ENCODE measurements at places on chromosomes 6 and 20.

GRCh38 chr6:150667977-150668716 lies 68.5 kb downstream of the PLEKHG1 start:
- DNase-seq = no peak

DNA sequence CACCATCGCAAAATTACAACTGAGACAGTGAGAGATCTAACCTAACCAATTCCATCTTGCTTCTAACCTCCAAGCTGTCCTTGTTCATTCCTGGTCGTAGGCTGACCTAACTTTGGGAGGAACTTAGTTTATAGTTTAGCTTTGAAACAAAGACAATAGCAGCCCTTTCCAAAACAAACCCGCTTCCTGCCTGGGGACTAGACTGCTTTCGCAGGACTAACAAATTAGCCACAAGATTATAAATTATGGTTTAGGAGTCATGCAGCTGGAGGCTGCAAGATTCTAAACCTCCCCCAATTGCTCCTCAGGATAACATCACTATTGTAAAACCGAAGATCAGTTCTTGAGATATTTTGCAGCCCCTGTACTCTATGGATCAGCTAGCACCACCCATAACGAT lies 63.2 kb downstream of the TRIM27 start:
- no peak for DNase-seq

GRCh38 chr6:25025919-25026301 lies 90.2 kb upstream of the RIPOR2 start:
- DNase-seq = no peak

- DNase-seq = no peak
These were observed 58.2 kb upstream of the TNFAIP3 start for GRCh38 chr6:137808836-137809315.

- no peak for DNase-seq
These were observed 42.3 kb upstream of the ATXN1 start for GRCh38 chr6:16803294-16804200.

GRCh38 chr6:90468080-90468479 lies 118.8 kb downstream of the MAP3K7 start:
- no peak for DNase-seq

GRCh38 chr6:21987501-21987957 lies 309.3 kb downstream of the PRL start:
- no peak for DNase-seq

- DNase-seq = no peak
These were observed 14.7 kb downstream of the KLHL32 start for GRCh38 chr6:96939007-96939805.

DNA sequence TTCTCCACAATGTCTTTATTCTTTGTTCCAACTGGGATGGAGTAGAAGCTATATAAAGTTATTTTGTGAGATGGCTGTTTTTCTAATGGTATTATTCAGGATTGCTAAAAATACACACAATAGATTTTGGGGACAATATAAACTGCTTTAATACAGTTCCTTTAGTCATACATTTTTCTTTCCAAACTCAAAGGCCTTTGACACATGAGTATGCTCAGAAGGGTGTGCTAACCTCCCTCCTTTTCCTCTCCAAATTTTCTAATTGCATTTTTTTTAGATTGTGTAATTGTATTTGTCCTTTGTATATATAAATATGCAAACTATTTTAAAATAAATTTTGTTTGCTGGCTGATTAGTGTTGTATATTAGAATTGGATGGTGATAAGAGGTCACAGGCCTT lies 119.6 kb upstream of the FOXO3 start:
- no peak for DNase-seq

- no peak for DNase-seq
These were observed 85.4 kb downstream of the PLCG1 start for GRCh38 chr20:41222703-41223102.

DNA sequence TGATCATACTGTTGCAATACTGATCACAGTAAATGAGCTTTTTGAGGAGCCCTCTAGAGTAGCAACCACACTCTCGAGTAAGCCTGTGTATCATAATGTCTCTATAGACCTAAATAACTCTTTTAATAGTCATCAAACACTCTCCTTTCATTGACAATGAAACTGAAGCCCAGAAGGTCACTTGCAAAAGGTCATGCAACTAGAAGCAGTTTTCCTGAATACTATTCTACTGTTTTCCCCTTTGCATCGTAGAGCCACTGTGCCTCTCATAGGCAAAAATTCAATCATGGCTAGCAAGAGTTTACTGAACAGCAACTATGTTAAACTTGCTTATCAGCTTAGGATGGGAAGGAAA lies 105.3 kb downstream of the HIVEP2 start:
- no peak for DNase-seq

- no peak for DNase-seq
These were observed 447.3 kb upstream of the GJE1 start for GRCh38 chr6:141685416-141685815.

DNA sequence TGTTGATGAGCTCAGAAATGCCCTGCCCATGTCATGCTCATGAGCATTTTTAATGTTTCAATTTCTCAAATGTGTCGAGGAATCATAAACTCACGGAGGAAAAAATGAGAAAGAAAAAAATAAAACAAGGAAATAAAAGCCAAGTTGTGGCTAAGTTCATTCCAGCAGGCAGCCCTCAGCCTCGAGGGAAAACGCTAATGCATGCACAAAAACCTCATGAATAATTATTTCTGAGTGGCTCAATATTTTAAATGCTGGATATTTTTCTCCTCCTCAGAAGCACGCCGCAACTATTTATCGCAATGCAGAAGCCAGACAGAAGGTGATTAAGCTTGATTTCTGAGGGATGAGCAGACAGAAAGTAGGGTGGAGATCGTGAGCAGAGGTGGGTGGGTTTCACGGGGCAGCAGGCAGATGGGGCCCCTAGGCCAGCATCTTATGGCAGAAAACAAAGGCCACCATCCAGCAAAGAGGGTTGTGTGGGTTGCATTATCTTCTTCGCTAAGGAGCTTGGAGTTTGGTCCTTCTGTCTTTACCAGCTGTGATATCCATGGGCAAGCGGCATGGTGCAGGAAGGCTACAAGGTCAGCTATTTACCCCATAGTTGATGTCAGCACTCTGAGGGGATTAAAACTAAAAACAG lies 151.5 kb upstream of the LRFN2 start:
- DNase-seq = no peak

- no peak for DNase-seq
These were observed 32.5 kb downstream of the MGME1 start for GRCh38 chr20:18001131-18001921.

DNA sequence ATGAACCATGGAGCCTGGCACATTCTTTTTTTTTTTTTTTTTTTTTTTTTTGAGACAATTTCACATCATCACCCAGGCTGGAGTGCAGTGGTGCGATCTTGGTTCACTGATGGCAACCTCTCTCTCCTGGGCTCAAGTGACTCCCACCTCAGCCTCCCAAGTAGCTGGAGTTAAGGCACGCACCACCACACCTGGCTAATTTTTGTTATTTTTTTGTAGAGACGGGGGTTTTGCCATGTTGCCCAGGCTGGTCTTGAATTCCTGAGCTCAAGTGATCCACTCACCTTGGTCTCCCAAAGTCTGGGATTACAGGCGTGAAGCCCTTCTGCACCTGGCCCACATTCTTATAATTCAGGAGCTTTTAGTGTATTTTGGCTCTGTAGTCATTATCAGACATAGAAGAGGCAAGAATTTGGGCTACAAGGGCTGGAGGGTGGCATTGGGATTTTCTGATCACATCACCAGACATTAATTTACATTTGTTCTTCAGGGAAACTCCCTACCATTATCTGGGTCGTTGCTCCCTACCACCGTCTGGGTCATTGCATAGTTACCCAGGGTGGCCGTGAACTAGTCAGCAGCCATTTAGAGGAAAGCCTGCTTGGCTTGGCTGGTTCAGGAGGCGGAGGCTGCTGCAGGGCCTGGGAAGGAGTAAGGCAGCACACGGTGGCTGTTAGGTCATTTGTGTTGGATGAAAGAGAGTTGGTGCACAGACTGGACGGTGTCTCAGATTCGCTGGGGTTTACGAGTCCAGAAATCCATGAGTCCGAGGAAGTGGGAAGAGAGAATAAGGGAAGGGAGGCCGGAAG lies 17.6 kb downstream of the ARID1B start:
- DNase-seq = no peak

GRCh38 chr20:10679269-10679668 lies 5.5 kb upstream of the JAG1 start:
- DNase-seq = no peak

- DNase-seq = no peak
These were observed 6.7 kb downstream of the CTSZ start for GRCh38 chr20:59000326-59000725.

DNA sequence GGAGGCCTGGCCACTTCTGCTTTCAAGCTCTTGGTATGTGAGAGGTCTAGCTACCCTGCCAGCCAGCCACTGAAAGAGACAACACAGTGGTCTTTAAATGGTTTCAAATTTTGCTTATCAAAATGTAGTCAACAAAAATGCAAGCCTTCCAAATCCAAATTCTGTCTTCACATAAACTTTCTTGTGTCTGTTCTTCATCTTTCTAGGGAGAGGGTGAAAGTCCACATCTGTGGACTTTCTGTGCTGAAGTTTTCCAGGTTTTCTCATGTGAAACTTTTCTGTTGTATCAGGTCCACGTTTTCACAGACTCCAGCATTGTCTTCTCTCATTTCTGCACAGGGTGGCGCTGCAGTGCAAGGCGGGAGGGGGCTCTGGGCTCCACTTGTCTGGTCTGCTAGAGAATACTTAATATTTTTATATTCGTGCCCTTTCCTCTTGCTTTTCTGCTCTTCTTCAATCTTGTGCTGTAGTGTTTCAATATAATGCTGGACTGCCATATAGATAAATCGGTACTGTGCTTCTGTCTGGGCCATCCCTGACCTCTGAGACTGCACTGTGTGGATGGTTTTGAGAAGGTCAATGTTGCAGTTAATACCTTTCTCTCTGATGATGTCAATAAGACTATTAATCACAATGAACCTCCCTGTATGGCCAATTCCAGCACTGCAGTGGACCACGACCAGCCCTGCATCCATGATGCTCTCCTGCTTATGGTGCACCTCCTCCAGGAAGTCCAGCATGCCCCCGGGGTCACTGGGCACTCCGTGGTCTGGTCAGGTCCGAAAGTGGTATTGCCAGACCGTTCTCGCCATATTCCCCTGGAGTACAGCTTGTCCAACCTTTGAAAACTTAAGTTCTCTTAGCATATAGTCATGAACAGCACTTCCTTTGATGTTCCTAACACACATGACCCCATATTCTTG lies 161.6 kb upstream of the TNFAIP3 start:
- peak; percentile 52 for DNase-seq

- DNase-seq = no peak
These were observed 702 bp upstream of the TNFAIP3 start for GRCh38 chr6:137866200-137866913.

- DNase-seq = no peak
These were observed 172.6 kb upstream of the RSPO3 start for GRCh38 chr6:126945812-126946360.

GRCh38 chr6:116217069-116217468 lies 36.8 kb downstream of the TSPYL4 start:
- no peak for DNase-seq

GRCh38 chr6:82015043-82015442 lies 232.5 kb downstream of the IBTK start:
- no peak for DNase-seq

GRCh38 chr20:43022568-43022967 lies 167.1 kb downstream of the PTPRT start:
- no peak for DNase-seq

DNA sequence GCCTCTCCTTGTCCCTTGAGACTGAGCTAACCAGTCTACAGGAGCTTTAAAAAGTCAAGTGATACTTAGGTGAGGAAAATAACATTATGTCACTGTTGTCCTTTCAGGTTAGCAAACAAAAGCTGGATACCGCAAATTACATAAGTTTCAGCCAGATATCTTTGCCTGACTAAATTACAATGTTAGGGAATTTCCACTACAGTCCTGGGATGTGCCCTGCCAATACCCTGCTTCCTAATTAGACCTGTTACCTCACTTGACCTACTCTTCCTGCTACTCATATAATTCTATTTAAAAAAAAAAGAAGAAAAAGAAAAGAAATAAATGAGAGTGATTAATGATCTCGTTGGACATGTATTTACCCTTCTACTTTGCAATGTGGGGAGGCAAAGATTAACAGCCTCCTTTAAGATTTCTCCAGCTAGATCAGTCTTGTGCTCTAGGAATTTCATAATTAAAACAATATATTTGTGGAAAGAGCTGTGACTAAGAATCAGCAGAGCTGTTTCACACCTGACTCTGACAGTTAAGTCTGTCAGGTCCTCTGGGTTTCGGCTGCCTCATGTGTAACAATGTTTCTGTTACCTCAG lies 318.9 kb downstream of the HDGFL1 start:
- no peak for DNase-seq

- no peak for DNase-seq
These were observed 112.5 kb downstream of the SNX5 start for GRCh38 chr20:17856024-17856564.

- no peak for DNase-seq
These were observed 11.1 kb upstream of the SLC4A11 start for GRCh38 chr20:3250091-3250504.

GRCh38 chr6:27214126-27214601 lies 33.3 kb upstream of the PRSS16 start:
- no peak for DNase-seq

- DNase-seq = peak; percentile 45
These were observed 197.7 kb downstream of the FAXC start for GRCh38 chr6:99151634-99152346.

- DNase-seq = peak; percentile 42
These were observed 50.2 kb upstream of the HINT3 start for GRCh38 chr6:125906158-125906998.

- DNase-seq = no peak
These were observed 104.0 kb upstream of the CARMIL1 start for GRCh38 chr6:25175196-25175595.

DNA sequence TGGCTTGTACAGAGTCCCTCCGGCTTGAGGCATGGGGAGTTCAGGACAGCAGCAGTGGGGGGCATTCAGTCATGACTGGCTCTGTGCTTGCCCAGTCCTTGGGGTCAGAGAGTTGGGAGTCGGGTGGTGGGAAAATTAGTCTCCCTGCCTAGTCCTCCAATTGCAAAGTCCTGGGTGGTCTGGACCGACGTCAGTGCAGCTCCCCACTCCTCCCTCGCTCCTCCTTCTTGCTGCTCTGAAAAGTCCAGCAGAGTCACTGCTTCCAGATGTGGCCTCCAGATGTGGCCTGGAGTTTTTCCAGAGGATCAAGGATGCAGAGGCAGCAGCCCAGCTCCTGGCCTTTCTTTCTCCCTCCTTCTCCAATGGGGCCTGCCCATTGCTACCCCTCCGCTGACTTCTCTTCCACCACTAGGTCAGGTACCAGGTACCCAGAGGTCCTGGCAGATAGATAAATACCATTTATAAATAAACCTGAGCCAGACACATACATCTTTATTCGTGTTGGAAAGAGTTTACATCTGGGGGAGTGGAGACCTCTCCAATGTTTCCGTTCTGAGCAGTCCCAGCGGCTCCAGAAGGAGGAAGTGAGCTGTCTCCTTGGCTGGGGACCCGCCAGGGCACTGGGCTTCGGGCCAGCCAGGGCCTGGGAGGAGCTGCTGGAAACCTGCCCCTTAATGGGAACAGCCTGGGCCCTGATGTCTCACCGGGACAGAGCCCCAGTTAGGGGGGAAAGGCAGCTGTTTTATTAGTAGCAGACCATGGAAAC lies 49.0 kb upstream of the RNF24 start:
- DNase-seq = no peak

Measured in activated CD4-positive, alpha-beta T cell treated with anti-CD3 and anti-CD28 coated beads for 24 hours (primary cell).